Activated T-cell treated with anti-CD3 and anti-CD28 coated beads, Interleukin-2, amount 50 U/mL, for 4 hours (primary cell): ENCODE measurements at places on chromosomes 7 and 10.

GRCh38 chr7:74280985-74281384 lies 8.2 kb upstream of the CLIP2 start:
- no peak for DNase-seq

GRCh38 chr7:105388356-105389087 lies at the start of gene SRPK2:
Gene SRPK2, minus strand, starts transcription at chr7:105388921.
- peak; percentile 69 for DNase-seq

DNA sequence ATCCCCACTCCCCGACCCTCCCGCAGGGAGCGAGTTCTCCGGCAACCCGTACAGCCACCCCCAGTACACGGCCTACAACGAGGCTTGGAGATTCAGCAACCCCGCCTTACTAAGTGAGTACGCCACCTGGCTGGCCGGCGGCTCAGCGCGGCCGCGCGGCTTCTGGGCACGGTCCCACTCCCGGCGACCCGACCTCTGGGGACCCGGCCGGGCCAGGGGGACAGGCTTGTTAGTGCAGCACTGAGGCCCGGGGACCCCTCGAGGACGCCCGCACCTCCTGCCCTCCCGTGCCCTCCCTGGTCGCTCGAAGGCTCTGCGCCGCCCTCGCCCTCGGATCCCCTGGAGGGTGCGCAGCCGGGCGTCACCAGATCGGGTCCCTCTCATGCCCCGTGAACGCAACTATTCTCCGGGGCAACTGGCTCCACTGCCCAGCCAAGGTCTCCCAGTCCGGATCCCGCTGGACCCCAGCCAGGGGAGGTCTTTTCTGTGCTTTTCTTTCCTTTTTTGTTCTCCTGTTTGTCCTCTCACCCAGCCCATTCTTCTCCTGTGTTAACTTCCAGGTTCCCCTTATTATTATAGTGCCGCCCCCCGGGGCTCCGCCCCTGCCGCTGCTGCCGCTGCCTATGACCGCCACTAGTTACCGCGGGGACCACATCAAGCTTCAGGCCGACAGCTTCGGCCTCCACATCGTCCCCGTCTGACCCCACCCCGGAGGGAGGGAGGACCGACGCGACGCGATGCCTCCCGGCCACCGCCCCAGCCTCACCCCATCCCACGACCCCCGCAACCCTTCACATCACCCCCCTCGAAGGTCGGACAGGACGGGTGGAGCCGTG lies 81.8 kb downstream of the PAX2 start:
- no peak for DNase-seq

DNA sequence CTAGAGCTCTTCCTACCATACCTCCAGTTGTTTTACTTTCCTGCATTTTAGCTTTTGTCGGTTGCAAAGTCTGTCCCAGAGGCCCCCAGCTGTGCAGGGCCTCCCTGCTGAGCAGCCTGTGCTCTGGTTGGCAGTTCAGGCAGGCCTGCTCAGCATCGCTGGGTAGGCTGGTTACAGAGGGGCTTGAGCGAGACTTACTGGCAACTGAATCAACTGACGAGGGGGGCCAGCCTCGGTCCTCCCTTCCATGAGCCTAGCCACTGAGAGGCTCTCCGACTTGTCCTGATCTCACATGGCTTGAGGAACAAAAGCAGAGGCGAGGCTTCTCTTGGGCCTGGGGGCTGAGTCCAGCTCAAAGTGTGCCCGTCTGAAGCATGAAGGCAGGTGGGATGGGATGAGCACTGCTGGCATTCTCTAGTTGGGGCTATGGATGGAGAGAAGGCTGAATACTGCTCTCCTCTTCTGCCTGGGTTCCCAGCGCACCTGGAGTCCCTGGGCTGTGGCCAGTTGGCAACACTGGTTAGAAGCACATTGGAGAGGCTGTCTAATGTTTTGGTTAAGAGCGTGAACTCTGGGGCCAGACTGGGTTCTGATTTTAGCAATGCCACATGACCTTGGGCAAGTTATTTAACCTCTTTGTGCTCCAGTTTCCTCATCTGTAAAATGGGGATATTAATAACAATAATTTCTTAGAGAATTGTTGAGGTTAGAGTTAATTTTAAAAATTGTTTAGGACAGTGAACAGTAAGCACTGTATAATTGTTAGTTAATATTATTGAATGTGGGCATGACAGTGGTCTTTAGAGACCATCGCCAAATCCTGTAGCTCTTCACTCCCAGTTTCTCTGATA lies 6.9 kb upstream of the SFRP5 start:
- DNase-seq: no peak

DNA sequence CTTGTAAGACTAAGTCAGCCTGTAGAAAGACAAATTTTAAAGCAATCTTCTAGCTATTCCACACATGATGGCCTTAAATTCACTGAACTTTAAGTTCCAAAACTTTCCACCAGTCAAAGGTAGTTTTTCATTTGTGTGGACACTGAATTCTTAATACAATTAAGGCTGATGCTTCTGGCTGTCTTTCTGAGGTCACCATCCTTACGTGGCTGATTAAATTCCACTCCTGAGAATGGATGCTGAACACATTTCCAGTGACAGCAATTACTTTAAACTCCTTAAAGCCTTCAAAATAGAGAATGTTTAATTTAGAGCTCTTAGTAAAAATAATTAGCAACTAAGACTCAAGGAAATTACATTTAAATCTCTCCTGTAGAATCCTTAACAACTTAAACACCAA lies 142.6 kb upstream of the COL1A2 start:
- DNase-seq: no peak
